Fibroblast of upper back skin (primary cell): ENCODE measurements at places on chromosomes 1 and 21.

- DNase-seq, result no peak
Observed at GRCh38 chr1:172931761-172932160, 119.0 kb downstream of the TNFSF18 start.

GRCh38 chr1:9561429-9561828, 22.2 kb downstream of the SLC25A33 start:
- DNase-seq, result peak; percentile 79

- no peak for DNase-seq
Observed at GRCh38 chr1:116854403-116854690, 55.4 kb upstream of the PTGFRN start.

- DNase-seq, result no peak
Observed at GRCh38 chr1:168368131-168368530, 87.5 kb downstream of the TBX19 start.

DNA sequence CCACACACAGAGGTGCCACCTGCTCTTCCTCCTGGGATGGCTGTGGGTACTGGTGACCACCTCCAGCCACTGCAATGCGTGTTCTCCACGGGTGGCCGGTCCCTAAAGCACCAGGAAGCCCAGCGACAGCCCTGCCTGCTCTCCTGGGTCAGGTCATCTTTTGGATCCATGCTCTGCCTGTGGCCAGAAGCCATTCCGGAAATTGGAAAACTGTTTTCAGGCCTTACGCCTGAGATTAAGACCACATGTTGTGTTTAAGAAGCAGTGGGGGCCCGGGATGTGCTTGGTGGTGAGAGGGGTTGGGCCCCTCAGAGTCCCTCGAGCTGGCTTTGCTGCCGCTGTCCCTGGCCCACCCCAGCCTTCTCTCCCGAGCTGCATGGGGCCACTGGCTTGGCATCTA, 150.8 kb downstream of the PEX14 start:
- DNase-seq, result peak; percentile 35

GRCh38 chr1:8545078-8545477, 227.2 kb downstream of the SLC45A1 start:
- no peak for DNase-seq
